EL (cell line): ENCODE measurements at places on chromosomes 6 and 20.

DNA sequence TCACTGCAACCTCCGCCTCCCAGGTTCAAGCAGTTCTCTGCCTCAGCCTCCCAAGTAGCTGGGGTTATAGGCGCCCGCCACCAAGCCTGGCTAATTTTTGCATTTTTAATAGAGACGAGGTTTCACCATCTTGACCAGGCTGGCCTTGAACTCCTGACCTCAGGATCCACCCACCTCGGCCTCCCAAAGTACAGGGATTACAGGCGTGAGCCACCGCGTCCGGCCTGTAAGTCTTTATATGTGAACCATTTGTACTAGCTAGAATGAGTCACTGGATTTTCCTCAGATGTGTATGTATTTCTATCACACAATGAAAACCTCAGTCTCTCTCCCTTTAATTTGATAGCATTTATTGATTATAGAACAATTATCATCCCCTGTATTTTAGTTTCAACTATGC lies 34.0 kb downstream of the ITCH start:
- no peak for DNase-seq

DNA sequence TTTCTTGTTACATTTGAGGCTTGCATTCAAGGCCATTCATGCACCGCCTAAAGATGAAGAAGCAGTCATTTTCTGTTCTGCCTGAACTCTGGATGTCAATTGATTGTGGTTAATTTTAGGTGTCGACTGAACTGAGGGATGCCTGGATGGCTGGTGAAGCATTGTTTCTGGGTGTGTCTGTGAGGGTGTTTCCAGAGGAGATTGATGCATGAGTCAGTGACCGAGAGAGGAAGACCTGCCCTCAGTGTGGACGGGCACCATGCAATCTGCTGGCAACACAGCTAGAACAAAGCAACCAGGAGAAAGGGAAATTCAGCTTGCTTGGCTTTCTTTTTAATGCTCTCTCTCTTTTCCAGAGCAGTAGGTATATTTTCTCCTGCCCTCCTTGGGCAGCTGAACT lies 164.1 kb upstream of the ECI2 start:
- peak; percentile 10 for DNase-seq

DNA sequence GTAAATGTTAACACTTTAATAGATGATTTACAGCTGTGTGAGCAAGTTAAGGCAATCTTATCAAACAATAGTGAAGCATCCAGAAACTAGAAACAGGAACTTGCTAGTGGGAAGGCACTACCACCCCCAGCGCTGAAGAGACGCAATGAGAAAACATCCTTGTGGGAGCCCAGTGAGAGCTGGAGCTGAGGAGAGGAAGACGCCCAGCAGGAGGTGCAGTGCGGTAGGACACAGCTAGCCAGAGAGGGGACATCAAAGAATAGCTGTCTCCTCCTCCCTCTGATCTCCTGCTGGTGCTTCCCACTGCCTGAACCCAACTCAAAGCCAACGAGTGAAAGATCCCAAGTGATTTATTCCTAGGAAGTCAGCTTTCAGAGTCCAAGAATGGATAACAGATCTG lies 140.3 kb downstream of the COL12A1 start:
- peak; percentile 26 for DNase-seq

DNA sequence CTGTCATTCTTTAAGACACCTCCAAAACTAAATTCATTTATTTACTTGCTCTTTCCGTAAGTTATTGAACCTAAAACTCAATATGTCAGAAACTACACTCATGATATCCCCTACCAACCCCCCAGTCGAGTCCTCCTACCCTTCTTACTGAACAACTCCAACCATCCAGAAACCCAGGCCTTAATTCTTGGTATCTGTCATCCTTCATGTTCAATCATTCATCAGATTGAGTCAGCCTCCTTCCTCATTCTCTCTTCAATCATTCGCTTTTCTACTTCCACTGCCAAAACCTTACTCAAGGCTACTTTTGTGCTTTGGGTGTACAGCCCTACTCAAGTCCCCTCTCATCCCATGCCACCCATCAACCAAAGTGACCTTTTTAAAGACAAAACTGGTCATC lies 95.7 kb downstream of the SMLR1 start:
- DNase-seq: no peak

GRCh38 chr6:146574211-146574610 lies 24.6 kb upstream of the ADGB start:
- no peak for DNase-seq

GRCh38 chr20:50569864-50570836 lies 60.0 kb downstream of the PTPN1 start:
- DNase-seq: peak; percentile 27

DNA sequence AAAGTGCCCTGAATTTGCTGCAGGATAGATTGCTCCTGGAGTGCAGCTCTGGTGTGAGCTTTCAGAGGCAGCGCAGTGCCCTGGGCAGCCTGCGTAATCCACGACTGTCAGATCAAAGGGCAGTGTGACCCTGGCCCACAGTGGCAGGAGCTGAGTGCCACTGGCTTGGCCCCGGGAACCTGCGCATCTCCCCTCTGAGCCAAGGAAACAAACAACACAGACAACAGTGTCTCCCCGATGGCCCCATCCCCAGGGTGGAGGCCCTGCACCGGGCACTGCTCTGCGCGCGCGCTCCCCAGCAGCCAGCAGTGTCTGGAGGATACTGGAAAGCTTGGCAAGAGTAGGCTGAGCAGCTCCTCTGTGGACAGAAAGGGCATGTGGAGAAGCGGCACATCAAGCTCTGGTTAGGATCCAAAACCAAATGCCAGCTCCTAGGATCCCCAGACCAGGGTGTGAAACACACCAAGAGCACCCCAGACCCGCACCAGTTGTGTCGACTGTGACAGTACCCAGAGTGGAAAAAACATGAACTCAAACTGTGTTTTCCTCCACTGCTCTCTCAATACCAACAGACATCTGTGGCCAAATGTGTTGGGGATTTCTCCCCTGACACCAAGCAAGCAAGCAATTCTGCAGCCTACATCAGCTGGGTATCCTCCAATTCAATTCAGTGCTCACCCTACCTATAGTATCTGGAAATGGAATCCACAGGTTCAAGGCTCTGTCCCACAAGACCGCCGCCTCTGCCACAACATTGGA lies 26.7 kb downstream of the RBCK1 start:
- DNase-seq: no peak

- DNase-seq: no peak
These were observed 27.8 kb downstream of the PHACTR2 start for GRCh38 chr6:143705569-143705968.

DNA sequence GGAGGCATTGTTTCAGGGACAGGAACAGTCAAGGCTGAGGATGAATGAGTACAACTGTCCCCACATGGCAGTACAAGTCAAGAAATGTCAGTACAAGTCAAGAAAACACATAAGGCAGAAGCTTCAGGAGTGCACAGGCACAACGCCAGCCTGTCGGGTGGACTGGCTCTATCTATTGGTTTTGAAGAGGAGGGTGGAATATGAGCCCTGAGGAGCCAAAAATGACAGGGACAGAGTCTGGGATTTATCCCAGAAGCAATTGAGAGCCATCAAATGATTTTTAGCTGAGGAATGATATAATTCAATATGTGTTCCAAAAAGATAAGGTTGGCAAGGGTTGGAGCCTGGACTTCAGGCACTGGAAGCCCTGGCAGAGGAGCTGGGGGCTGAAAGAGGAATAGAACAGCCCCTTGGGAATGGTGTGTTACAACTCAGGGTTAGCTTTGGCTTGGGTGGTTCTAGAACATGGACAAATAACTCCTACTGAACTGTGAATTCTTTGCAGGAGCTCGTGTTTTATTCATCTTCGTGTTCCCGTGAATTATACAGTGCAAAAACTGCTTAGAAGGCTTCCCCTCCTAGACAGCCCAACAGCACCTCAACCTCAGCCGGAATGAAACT lies 425.7 kb upstream of the ARID1B start:
- DNase-seq: no peak

- DNase-seq: no peak
These were observed 1.1 kb downstream of the B4GALT5 start for GRCh38 chr20:49712646-49712995.
